Lower lobe of right lung (tissue), 2 donors: ENCODE measurements at places on chromosomes 1 and 21.
A peak's percentile ranks its signal among the peaks of the same experiment; 100 is the strongest.

DNA sequence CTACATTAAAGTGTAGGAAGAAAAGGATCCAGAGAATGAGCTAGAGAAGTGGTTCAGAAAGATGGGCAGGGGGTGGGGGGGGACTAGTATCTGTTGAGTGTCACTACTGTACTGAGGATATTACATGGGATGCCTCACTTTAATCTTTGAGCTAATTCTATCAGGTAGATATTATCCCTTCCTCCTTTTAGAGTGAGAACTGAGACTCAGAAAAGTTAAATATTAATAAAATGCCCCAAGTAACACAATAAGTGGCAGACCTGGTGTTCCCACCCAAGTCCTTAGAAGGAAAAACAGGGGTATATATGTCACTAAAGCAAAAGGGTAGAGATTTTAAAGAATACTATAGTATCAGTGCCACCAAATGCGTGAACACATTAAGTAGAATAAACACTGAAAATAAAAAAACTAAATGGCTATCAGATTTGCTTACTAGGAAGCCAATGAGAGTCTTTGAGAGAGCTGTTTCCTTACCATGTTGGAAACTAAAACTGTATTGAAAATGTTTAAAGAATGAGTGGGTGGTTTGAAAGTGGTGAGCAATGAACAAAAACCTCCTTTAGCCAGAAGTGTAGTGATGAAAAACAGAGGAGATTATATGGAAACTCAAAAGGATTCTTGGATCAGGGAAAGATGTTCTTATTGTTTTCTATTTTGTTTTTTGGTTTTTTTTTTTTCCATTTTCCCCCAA lies 230.8 kb downstream of the BARHL2 start:
- no peaks in the 10 kb centered on the region for H3K36me3 ChIP-seq
- H3K27me3 ChIP-seq, result no peaks in the 10 kb centered on the region
- no peak for DNase-seq
- H3K4me3 ChIP-seq, result no peak overlapping the region
- H3K27ac ChIP-seq, result no peak overlapping the region

DNA sequence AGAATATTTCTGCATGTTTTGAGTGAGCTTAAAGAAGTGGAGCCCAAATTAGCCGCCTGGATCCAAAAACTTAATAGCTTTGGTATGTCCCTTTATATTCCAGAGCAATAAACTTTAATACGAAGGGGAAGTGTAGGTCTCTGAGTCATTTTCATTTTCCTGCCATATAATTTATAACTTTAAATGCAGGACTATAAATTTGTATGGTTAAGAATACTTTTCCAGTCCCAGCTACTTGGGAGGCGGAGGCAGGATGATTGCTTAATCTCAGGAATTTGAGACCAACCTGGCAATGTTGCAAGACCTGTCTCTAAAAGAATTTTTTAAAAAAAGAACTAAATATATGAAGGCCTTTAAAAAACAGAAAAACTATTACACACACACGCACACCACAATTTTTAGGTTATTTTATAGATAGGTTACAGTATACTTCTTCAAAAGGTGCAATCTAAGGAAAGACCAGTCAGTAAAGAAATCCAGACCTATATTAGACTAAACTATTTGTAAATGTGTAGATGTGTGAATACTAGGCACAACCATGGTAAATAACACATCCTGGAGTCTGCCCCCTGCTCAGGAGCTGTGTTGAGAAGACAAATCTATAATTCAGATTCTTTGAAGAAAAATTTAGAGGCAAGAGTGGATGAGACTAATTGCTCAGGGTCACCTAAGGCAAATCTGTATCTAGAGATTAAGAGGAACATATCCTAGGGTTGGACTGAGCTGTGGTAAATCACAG lies 80.3 kb downstream of the TTC3 start:
- H3K36me3 ChIP-seq, result peaks cover 64% of the 10 kb centered on the region
- no peak overlapping the region for H3K4me3 ChIP-seq
- peak overlapping the region; percentile 48 for H3K27ac ChIP-seq
- H3K4me1 ChIP-seq, result no peaks in the 10 kb centered on the region
- H3K27me3 ChIP-seq, result no peaks in the 10 kb centered on the region

DNA sequence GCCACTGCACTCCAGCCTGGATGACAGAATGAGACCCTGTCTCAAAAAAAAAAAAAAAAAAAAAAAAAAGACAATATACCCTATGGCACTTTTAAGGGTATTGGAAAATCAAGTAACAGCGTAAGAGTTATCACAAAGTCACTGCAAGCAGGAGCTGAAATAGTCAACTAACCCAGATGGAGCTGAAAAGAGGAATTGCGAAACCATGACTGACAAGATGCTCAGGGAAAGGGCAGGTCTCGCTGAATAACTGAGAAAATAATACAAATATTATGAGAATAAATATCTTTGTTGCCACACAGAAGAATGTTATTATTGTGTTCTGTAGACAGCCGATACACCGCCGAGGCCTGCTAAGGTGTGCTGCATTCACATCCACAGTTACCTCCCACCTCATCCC lies 17.8 kb downstream of the HLCS start:
- H3K27ac ChIP-seq, result no peak overlapping the region
- no peaks in the 10 kb centered on the region for H3K27me3 ChIP-seq
- DNase-seq, result no peak
- H3K4me3 ChIP-seq, result no peak overlapping the region

- DNase-seq, result no peak
- H3K27ac ChIP-seq, result no peak overlapping the region
- H3K36me3 ChIP-seq, result no peaks in the 10 kb centered on the region
- no peaks in the 10 kb centered on the region for H3K27me3 ChIP-seq
- H3K4me3 ChIP-seq, result no peak overlapping the region
- peaks cover 25% of the 10 kb centered on the region for H3K4me1 ChIP-seq
Observed at GRCh38 chr1:178536844-178537371, 24.0 kb downstream of the TEX35 start.

DNA sequence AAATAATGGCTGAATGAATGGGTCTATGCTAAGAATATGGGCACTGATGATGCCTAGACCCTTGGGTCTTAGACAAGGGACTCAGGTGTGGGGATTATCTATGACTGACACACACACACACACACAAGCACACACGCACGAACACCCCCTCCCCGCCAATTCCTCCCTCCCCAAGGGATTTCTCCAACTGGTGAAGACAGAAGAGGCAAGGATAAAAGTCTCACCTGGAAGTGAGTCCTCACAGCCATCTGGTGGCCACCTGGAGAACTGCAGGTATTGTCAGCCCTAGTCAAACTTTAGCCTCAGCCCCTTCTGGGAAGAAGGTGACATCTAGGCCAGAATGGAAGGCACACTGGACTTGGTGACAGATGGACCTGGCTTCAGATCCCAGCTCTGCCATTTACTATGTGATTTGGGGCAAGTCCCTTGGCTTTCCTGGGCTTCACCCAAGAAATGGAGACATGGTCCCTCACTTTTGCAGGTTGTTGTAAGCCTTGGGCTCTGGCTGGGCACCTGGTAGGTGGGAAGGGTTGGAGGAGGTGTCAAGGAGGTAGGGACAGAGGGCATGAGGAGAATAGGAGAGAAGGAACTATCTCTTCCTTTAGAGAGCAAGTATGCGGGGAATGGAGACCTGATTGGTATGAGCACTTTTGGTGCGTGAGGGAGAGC lies 4.0 kb upstream of the GPR3 start:
- no peaks in the 10 kb centered on the region for H3K36me3 ChIP-seq
- peaks cover 28% of the 10 kb centered on the region for H3K4me1 ChIP-seq
- DNase-seq, result peak; percentile 81
- no peaks in the 10 kb centered on the region for H3K27me3 ChIP-seq
- no peak overlapping the region for H3K4me3 ChIP-seq
- H3K27ac ChIP-seq, result no peak overlapping the region

- no peaks in the 10 kb centered on the region for H3K27me3 ChIP-seq
- peak overlapping the region; percentile 98 for H3K4me3 ChIP-seq
- peaks cover 29% of the 10 kb centered on the region for H3K4me1 ChIP-seq
- H3K36me3 ChIP-seq, result peaks cover 18% of the 10 kb centered on the region
Observed at GRCh38 chr1:25820247-25821111, 725 bp downstream of the MTFR1L start.

DNA sequence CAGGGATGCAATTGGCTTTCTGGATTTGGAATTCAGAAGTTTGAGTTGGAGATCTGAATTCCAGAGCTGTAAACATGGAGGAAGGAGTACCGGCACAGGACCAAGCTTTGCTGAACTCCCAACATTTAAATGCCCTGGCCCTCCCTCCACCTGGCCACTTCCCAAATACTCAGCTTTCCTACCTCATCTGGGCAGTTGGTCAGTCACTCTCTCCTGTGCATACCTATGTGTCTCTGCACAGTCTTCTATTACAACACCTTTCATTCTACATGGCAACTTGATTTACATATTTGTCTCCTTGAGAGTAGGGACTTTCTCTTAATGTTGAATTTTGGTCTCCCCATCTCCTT lies 6.1 kb upstream of the KHDRBS1 start:
- no peaks in the 10 kb centered on the region for H3K27me3 ChIP-seq
- H3K27ac ChIP-seq, result no peak overlapping the region
- peaks cover 6% of the 10 kb centered on the region for H3K4me1 ChIP-seq

- H3K4me3 ChIP-seq, result no peak overlapping the region
- peak; percentile 73 for DNase-seq
- H3K4me1 ChIP-seq, result peaks cover 32% of the 10 kb centered on the region
- H3K36me3 ChIP-seq, result no peaks in the 10 kb centered on the region
Observed at GRCh38 chr1:86774305-86775295, 70.2 kb downstream of the SH3GLB1 start.
